ENCODE measurements at places on chromosomes 16 and 17.

DNA sequence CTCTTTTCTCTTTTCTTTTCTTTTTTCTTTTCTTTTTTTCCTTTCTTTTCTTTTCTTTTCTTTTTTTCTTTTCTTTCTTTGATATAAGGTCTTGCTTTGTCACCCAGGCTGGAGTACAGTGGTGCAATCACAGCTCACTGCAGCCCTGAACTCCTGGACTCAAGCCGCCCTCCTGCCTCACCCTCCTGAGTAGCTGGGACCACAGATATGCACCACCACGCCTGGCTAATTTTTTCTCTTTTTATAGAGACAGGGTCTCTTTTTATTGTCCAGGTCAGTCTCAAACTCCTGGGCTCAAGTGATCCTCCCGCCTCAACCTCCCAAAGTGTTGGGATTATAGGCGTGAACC is 145.8 kb downstream of the IRX3 start:
- no peak for DNase-seq

DNA sequence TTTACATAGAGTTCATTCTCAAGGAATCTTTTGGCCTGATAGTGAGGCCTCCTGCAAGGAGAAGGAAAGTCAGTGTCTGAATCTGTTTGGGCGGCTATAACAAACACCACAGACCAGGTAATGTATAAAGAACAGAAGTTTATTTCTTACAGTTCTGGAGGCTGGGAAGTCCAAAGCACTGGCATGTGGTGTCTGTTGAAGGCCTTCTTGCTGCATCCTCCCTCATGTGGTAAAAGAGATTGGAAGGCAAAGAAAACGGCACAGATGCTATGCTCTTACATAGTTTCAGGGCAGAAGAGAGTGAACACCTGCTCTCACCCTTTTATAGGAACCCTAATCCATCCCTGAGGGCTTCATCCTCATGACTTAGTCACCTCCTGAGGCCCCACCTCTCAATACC is 31.2 kb upstream of the DNAJA2 start:
- DNase-seq, result no peak

DNA sequence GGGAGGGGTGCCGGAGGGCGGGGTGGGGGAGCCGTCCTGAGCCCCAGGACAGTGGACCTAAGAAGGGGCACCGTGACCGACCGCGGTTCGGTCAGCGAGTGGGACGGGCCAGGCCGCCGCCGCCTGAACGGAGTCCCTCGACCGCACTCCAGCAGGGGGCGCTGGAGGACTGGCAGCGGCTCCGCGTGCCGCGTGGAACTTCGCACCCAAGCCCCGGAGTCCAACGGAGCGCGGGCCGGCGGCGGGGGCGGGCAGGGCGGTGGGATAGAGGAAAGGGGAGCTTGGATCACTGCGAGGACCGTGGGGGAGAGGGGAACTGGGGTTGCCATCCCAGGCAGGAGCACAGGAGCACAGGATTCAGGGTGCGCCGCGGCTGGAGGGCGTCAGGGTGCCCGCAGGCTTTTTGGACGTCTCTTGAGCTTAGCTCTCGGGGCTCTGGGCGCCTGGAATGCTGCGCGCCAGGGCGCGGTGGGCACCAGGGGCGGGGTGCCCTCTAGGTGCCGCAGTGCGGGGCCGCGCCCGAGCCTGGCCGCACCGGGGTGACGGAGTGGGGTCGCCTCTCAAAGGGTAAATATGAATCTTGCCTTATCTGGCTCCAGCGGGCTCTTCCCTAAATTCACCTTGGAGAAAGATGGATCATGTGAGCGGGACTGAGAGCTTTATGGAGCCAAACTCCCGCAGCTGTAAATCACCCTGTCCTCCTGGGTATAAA is 379 bp upstream of the OTOP2 start:
- peak; percentile 69 for DNase-seq

- peak; percentile 68 for DNase-seq
These were observed at the start of gene CDK5R1 for GRCh38 chr17:32486701-32487472. CDK5R1 (plus strand) TSS chr17:32486993; CDS start chr17:32487621, 628 bp downstream.

GRCh38 chr17:36726199-36726598 is 124.8 kb downstream of the MRM1 start:
- no peak for DNase-seq

- DNase-seq, result no peak
These were observed 449 bp downstream of the SMCR8 start for GRCh38 chr17:18315562-18315922.

- DNase-seq, result no peak
These were observed 39.2 kb downstream of the CCDC42 start for GRCh38 chr17:8705427-8705826.

GRCh38 chr17:7018331-7018964 is 4.4 kb upstream of the BCL6B start:
- DNase-seq, result no peak

- no peak for DNase-seq
These were observed 4.5 kb upstream of the KRT15 start for GRCh38 chr17:41523225-41523593.

DNA sequence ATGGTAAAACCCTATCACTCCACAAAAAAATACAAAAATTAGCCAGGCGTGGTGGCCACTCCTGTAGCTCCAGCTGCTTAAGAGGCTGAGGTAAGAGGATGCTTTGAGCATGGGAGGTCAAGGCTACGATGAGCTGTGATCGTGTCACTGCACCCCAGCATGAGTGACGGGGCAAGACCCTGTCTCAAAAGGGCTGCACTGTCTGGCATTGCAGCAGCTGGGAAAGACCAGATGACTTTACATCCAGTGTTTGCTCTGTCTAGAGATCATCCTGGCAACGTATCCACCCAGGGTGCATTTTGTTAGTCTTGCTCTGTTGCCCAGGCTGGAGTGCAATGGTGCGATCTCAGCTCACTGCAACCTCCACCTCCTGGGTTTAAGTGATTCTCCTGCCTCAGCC is 52.0 kb downstream of the MRM3 start:
- no peak for DNase-seq

DNA sequence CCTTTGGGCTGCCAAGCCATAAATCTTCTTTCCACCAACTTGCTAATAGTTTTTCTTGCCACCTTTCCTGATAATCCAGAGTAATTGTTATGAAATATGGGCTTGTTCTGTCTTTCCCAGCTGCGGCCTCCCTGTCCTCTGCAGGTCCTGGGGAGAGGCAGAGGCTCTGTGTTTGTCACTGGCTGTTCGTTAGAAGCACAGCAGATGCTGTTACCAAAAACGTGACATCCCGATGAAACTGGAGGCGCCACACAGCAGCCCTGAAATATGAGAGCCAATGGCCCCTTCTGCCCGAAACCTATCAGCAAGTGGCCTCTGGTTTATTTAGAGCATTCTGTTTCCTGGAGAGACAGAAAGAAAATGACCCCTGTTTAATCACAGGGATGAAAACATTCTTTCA is 115.1 kb upstream of the ANKFN1 start:
- DNase-seq, result no peak

- no peak for DNase-seq
These were observed 45.4 kb upstream of the PSMD11 start for GRCh38 chr17:32398946-32399345.

GRCh38 chr17:47735536-47736011 is 2.5 kb downstream of the TBX21 start:
- no peak for DNase-seq

DNA sequence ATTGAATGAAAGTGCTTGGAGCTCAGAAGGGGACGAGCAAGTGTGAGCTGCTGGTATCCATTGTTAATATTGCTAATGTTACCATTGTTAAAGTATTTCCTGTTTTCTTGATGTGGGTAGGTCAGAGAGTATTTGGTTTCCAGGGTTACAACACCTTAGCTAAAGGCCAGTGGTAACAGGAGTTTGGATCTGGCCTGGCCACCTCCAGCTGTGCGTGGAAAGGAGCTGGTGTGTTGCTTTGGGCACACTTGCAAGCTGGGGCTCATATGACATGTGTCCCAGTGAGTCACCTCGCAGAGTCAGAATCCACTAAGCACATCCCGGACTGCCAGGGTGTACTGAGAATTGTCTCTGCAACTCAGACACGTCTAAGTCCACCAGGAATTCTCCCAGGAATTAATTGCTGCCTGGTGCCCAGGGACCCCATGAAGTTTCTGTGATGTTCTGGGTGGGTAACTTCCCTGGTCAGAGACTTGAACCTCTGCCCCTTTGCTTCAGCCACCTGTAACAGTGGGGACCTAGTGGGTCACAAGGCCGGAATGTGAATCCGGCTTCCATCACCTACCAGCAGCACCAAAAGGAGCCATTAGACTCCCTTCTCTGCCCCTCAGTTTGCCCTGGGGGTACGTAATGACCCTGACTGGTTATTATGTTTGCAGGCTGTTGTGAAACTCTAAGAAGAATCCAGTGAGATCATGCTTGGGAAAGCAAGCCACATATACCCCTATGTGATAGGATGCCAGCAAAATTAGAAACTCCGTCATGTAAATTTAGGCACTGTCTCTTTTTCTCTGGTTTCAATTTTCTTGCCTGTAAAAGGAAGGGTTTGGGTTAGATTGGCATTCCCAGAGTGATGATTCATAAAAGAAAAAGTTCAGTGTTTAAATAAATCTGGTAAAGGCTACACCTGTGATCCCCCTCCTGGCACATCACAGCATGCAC is 12.8 kb downstream of the SLC6A2 start:
- no peak for DNase-seq

DNA sequence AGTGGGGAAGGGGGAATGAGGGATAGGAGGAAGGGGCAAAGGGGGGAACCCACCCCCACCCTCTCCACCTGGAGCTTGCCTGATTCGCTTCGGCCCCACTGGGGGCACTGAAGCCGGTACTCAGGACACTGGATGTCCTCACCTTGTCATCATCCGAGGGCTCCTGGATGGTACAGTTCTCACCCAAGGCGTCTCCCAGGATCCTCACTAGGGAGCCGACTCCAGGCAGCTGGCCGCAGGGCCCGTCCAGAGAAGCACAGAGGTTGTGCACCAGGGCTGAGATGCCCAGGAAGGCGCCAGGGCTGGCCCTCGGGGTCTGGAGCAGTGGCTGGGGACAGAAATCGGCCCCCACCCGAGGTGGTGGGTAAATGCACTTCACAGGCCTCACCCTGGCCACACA is 92.3 kb downstream of the LITAF start:
- no peak for DNase-seq

DNA sequence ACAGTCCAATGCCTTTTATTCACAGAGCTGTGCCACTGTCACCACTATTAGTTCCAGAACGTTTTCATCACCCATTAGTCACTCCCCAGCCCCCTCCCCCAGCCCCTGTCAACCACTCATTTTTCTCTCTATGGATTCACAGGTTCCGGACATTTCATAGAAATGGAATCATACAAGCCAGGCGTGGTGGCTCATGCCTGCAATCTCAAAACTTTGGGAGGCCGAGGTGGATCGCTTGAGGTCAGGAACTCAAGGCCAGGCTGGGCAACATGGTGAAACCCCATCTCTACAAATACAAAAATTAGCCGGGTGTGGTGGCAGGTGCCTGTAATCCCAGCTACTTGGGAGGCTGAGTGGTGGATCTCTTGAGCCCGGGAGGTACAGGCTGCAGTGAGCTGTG is 759 bp upstream of the PAM16 start:
- DNase-seq, result no peak

DNA sequence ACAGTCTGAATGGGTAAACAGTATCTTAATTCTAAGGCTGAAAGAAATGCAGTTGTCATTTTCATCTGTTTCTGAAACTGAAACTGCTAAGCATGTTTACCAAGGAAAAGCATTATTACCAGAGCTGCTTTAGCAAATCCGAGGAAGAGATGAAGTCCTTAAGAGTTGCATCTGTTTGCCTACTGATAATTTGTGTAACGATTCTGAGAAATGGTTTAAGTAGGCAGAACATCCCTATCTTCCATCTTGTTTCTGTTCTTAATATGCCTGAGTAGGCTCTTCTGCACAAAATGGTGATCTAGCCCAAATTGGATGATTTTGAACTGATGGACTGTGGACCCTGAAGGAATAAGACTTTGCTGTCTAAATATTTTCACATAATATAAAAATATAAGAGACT is 34.9 kb downstream of the NUP93 start:
- no peak for DNase-seq

DNA sequence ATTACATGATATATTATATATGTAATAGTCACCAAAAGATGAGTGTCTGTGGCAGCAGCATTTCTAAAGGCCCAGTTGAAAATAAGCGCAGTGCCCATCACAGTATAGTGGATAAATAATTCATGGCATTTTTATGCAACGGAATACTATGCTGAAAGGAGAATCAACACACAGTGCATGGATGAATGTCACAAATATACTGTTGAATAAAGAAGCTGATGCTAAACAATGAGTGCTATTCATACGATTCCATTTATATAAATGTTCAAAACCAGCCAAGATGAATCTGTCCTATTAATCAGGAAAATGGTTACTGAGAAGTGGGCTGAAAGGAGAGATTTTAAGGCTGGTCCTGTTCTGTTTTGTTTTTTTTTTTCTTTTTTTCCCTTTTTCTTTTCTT is 61.6 kb downstream of the HSD17B2 start:
- no peak for DNase-seq

- peak; percentile 69 for DNase-seq
These were observed 2.9 kb downstream of the CTRL start for GRCh38 chr16:67928561-67929364.

- peak; percentile 98 for DNase-seq
These were observed at the start of gene ATP6V0D1 for GRCh38 chr16:67480833-67481560. ATP6V0D1 (minus strand) TSS chr16:67481157; CDS start chr16:67481086, 71 bp downstream.

- no peak for DNase-seq
These were observed 2.3 kb downstream of the GAS2L2 start for GRCh38 chr17:35750526-35751395.

- DNase-seq, result no peak
These were observed 804 bp upstream of the ITGAE start for GRCh38 chr17:3801792-3802191.

DNA sequence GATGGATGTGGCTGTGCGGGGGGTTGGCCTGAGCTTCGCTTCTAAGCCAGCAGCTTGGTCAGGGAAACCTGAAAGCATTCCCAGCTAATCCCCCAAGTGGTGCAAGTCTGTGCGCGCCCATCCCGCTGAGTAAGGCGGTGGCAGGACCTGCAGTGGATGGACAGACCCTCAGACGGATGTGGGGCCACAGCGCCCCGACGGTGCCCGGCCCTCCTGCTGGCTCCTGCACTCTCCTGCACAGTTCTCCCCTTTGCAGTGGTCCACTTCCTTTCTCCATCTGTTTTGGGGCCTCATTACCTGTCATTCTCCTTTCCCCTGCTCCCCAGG is 2.3 kb downstream of the ATP2A1 start:
- DNase-seq, result no peak

GRCh38 chr16:50529334-50529733 is 18.9 kb upstream of the NKD1 start:
- DNase-seq, result no peak

- no peak for DNase-seq
These were observed 189.6 kb upstream of the NLRP1 start for GRCh38 chr17:5773816-5774360.

DNA sequence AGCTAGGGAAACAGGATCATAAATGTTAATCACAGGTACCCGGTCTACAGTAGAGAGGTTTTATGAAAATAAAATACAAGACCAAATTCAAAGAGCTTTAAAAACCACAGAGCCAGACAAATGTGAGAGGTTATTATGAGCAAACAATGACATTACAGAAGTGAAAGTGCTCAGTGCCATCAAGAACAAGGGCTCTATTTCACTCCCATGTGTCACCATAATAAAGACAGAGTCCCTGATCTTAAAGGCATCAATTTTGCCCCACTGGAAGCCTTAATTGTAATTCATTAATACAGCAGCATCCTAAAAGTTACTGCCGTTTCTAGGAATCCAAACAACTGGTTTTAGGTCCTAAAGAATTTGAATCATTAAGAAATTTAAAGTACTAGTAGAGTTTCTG is 43.7 kb upstream of the CDRT4 start:
- DNase-seq, result no peak

Measured in neural crest cell (in vitro differentiated cells).